Esophagus squamous epithelium (tissue), 5 donors: ENCODE measurements at places on chromosomes 5 and 9.

- no peak for DNase-seq
Measured at GRCh38 chr9:95411054-95411892, 93.8 kb upstream of the FANCC start.

DNA sequence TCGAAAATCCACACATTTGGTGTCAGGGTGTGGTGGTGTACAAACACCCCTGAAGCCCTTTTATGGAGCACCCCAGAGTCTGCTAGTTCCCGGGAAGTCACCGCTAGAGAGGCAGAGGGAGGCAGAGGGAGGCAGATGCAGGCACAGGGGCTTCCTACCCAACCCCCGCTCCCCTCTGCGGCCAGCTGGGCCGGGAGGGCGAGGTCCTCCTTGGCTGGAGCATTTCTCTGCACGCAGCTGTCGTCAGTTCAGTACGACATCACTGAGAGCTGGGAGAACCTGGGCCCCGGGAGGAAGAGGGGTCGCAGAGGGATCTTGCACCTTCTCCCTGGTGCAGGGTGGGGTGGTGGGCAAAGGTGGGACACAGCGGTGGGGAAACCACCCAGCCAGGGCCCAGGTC is 15.8 kb upstream of the UBAC1 start:
- no peak for DNase-seq

DNA sequence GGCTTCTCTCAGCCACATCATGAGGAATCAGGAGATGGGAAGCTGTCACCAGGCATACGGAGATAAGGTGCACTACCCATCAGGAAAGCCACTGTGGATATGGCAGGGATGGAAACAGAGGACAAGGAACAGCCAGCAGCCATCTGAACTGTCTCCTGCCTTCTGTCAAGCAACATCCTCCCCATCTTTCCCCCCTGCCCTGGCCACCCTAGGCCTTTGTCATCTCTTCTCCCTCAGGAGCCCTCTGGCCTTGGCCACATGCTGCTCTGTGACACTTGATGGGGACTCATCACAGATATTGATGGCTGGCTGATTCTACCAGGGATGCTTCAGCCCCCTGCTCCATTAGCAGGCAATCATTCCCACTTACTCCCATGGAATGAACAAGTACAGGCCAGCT is 21.1 kb upstream of the MEIKIN start:
- no peak for DNase-seq

DNA sequence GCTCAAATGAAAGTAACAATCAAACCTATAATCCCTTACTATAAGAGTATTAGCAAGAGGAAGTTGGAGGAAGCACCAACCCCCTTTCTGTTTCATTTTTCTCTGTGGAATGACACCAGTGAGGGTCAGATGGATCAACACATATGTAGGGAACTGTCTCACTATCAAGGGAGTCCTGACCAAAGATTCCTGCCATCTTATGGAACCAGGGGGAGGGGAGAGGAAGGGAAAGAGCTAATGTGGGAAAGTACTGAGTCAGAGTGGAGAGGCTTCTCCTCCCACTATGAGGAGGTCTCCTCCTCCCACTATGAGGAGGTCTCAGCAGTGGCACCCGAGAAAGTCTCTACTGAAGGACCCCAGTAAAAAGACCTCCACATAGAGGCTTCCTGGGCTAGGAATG is 73.3 kb upstream of the PCSK1 start:
- no peak for DNase-seq

GRCh38 chr9:15570769-15571168 is 17.9 kb downstream of the CCDC171 start:
- DNase-seq, result no peak

- DNase-seq, result no peak
Measured at GRCh38 chr9:136282272-136282861, 21.5 kb downstream of the CCDC187 start.

GRCh38 chr5:146052780-146053179 is 52.6 kb downstream of the PLAC8L1 start:
- DNase-seq, result no peak
